ENCODE measurements at places on chromosomes 11 and 22.

GRCh38 chr11:67272327-67273259 lies 6.3 kb downstream of the GRK2 start:
- no peak for DNase-seq

GRCh38 chr11:82356316-82356715 lies 377.3 kb downstream of the FAM181B start:
- no peak for DNase-seq

DNA sequence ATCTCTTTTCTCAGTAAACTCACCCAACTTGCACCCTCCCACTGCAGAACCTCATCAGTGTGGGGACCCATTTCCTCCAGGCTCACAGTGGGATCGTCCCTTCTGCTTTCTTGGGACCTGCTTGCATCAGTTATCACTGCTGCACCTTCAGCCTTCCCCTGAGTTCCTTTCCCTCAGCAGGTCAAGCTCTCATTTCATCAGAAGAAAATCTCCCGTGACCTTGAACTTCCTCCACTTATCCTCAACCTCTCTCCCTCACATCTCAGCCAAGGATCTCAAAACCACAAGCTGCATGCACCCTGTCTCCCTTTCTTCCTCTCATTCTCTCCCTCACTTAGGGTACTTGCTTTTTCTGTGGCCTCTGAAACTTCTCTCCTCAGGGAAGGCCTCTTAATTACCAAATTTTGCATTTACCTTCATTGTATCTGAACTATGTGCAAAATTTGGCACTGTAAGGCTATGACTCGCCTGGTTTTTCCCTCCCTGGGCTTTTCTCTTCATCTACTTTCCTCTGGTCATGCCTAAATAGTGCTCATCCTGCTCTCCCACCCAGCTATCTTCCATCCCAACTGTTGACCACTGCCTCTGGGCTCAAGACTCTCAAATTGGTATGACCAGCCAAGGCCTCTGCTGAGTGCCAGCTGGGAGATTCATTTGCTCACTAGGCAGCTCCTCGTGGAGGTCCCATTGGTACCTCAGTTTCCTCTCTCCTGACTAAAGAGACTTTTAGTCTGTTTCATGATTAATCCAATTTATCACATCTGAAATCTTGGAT lies 2.7 kb upstream of the RCE1 start:
- no peak for DNase-seq

- DNase-seq = no peak
Observed at GRCh38 chr11:91921974-91922373, 302.6 kb upstream of the FAT3 start.

DNA sequence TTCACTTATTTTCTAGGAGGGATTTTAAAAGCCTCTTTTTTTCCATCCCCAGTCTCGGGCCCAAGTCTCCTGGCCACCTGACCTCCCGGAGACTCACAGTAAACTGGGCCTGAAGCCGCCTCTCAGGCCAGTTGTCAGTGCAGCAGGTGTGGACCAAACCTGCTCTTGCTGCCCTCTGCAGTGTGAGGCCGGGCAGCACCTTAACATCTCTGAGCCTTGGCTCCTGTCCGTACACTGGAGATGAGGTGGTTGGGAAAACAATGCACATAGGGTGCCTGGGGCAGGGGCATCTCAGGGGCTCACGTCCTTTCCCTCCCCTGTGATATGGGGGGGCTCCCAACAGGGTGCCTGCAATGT lies 45.1 kb downstream of the PHF21B start:
- no peak for DNase-seq

- DNase-seq = no peak
Observed at GRCh38 chr11:101264306-101264705, 134.7 kb upstream of the PGR start.

GRCh38 chr11:129644326-129644725 lies 171.3 kb upstream of the TMEM45B start:
- no peak for DNase-seq

- no peak for DNase-seq
Observed at GRCh38 chr11:110470716-110471115, 41.0 kb downstream of the FDX1 start.

DNA sequence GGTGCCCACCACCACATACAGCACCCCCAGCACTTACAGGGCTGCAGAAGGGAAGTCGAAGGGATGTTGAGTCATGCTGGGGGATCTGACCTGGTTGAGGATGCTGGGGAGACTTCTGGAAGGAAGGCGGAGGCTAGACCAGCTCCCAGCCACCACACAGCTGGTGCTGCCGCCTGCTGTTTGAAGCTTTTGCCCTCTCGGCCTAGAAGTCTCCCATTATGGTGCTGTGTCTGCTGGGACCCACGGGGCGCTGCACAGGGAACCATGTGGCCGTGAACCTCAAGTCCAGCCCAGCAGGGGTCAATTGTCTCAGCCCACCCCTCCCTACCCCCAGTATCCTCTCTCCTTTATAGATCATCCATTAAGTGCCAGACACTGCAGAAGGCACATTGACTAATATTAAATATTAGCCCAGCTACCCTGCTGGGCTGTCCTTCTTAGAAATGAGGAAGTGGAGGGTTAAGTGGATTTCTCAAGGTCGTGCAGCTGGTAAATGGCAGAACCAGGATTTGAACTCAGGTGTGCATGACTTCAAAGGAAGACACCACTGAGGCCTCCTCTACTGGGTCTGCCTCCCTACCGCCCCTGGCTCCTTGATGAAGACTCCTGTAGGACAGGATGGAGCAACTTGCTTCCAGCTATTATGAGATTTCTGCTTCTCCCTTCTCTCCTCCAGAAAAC lies 49.7 kb downstream of the CYTH4 start:
- no peak for DNase-seq

- no peak for DNase-seq
Observed at GRCh38 chr22:47197773-47198500, 435.5 kb downstream of the TBC1D22A start.

DNA sequence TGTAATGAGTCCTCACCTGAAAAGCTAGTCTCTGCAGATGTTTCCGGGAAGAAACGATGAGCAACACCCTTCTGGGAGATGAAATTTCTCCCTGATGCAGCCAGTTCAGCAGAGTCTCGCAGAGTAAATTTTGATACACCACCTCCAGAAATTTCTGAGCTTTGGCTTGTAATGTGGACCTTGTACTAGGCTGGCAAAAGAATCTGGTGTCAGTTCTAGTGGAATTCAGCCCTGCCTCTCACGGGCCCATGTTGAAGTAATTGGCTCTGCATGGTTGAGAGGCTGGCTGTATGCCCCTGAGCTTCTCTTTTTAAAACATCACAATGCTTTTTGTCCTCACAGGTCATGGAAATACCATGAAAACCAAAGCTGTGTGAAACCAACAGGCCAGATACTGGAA lies at the start of gene GLYAT:
GLYAT (minus strand) TSS at position 125 of the 400 bp plus-strand sequence. CDS start 7,447 bp downstream, outside the sequence.
- no peak for DNase-seq

DNA sequence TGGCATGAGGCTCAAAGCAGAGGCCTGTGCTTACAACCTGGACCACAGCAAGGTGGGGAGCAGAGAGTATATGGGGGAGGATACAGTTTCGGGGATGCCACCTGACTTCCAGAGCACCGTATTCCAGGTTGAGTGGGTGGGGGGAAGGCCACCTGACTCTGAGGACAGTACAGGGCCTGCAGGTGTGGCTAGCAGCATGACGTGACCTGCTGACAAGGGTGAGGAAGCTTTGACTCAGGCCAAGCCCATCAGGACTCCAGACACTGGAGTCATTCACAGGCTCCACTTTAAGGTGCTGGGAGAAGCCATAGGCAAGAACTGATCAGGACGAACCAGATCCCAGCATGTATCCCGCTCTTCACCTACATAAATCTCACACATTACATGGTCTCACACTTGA lies 34.6 kb upstream of the CRTAM start:
- DNase-seq = no peak

GRCh38 chr11:119262668-119263351 lies 54.1 kb downstream of the MCAM start:
- no peak for DNase-seq

DNA sequence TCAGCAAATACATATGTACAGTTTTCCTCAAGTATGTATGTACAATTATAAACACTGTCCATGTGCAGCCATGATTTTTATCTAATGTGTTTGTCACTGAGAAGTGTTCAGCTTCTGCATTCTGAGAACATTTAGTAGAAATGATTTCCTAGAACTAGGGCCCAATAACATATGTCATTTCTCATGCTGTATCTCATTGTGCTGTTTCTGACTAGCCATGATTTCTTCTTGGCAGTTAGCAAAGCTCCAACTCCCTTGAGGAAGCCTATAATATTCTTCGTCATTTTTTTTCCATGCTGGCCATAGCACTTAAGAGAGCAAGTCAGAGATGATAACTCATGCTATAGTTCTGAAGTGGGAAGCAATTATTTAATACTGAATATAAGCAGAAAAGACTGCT lies 187.8 kb downstream of the DDX10 start:
- no peak for DNase-seq

- no peak for DNase-seq
Observed at GRCh38 chr11:59172345-59173079, 580 bp downstream of the DTX4 start.

- DNase-seq = no peak
Observed at GRCh38 chr11:66841861-66842260, 1.4 kb upstream of the RCE1 start.

DNA sequence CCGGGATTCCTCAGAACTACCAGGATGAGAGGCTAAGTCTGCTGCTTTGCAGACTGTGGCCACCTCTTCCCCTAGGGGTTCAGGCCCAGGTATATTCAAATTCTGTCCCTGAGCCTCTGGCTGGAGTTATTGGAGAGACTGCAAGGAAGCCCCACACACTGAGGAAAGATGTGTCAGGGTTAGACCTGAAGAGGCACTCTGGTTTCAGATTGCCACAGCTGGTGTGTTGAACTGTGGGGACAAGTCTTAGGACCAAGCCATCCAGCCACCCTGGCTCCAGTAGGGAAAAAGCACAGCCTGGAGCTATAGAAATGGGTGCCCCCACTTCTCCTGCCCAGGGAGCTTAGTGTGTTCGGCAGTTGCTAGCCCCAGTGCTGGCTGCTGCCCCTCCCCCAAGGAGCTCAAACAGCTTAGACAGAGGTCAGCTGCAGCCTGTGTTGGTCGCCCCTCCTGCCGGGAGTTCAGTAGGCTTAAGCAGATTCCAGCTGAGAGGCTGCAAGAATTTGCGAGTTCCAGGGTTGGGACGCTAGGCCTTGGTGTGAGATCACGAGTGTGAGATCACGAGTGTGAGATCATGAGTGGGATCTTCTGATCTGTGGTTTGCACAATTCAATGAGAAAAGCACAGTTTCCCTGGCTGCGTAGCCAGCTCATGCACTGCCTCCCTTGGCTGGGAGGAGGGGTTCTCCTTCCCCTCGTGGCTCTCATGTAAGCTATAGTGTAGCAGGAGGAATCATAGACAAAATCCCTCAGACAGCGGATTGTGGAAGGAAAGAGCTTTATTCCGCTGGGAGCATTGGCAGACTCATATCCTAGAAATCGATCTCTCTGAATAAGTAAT lies 552.1 kb upstream of the CHORDC1 start:
- DNase-seq = no peak

GRCh38 chr22:44924710-44925109 lies 85.1 kb downstream of the PHF21B start:
- no peak for DNase-seq

GRCh38 chr11:128924104-128924503 lies 18.6 kb downstream of the TP53AIP1 start:
- no peak for DNase-seq

GRCh38 chr22:23404689-23405365 lies 175.3 kb downstream of the IGLL1 start:
- no peak for DNase-seq

Measured in activated effector memory CD4-positive, alpha-beta T cell treated with Interleukin-2 at 50 U/mL for 16 hours (primary cell).